ENCODE measurements at places on chromosomes 12 and 14.

- DNase-seq, result no peak
Observed at GRCh38 chr14:105492971-105493871, 2.2 kb downstream of the TEDC1 start.

GRCh38 chr12:76627346-76628135 is 68.0 kb upstream of the OSBPL8 start:
- DNase-seq, result no peak

DNA sequence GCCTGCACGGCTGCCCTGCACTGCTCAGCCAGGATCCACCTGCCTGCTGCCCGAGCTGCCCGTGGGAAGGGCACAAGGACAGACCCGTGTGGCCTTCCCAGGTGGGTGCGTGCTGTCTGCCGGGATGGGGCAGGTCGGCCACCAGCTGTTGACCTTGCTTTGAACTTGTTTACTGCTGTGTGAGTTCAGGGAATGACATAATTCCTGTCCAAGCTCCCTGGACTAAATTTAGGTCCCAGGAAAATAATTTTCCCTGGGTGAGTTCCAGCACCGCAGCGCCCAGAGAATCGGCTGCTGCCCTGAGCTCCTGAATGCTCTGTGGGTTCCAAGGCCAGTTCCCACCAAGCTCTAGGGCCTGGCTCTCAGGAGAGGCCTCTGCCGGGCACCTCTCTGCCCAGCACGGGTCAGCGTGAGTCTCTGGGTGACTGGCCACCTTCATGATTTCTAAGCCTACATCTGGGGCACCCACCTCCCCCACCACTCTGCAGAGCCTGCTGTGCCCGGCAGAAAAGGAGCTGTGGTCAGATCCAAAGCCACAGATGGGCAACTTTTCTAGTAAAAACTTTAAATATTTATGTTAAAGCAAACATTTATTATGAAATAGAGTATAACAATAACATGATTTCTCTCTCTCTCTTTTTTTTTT is 27.2 kb upstream of the MLXIP start:
- DNase-seq, result no peak

DNA sequence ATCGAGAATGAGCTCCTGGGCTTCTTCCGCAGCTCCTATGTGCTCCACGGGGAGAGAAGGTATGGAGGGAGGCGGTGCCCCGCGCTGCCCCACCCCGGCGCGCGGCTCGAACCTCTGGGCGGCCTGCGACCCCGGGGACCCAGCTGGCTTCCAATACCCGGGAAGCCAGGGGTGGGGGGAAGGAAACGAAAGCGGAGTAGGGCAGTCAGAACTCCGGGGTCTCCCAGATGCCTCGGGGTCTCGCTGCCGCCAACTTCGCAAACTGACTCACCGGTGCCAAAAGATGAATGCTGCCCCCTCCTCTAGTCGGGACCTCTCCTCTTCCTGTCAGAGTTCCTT is 1.3 kb downstream of the TRHDE start:
- no peak for DNase-seq

- no peak for DNase-seq
Observed at GRCh38 chr14:64800000-64800399, 79.7 kb downstream of the SPTB start.

- DNase-seq, result peak; percentile 10
Observed at GRCh38 chr14:101476916-101477553, 84.3 kb upstream of the DIO3 start.

- DNase-seq, result no peak
Observed at GRCh38 chr14:92596331-92596907, 82.8 kb downstream of the RIN3 start.

DNA sequence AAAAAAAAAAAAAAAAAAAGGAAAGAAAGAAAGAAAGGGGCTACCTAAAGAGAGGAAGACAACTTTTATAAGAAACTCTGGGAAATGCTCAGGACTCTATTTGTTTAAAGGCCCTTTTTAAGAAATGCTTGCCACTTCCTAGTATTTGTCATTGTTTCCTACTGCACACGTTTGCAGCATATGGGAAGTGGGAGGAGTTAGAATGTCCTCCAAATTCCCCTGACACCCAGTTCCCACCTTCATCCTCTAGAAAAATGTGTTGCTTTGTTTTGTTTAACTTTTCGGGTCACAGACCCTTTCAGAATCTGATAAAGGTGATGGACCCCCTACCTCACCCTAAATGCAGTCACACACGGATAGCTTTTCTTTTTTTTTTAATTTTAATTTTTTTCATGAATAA is 40.8 kb downstream of the NINJ2 start:
- DNase-seq, result no peak

- DNase-seq, result no peak
Observed at GRCh38 chr12:51862947-51863346, 14.4 kb upstream of the FIGNL2 start.

- DNase-seq, result no peak
Observed at GRCh38 chr14:94157197-94157596, 16.9 kb upstream of the PPP4R4 start.

- no peak for DNase-seq
Observed at GRCh38 chr12:56886319-56886718, 47.9 kb downstream of the SDR9C7 start.

DNA sequence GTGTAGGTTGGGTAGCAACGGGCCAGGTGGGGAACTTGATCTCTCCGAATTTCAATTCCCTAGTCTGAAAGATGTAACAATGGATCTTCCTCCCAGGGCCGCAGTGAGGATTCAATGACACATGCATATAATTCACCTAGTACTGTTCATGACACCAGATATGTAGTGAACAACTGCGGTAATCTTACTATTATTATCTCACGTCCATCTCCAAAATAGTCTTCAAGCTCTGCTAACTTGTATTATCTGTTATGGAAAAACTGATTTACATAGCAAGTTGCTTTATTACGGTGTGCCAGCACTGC is 26.4 kb downstream of the MOK start:
- no peak for DNase-seq
